ENCODE measurements at places on chromosomes 2 and 18. TPM values are rescaled to one million over a fixed set of nuclear protein-coding genes. Genes with fewer than 3 reads are reported as not detected.

DNA sequence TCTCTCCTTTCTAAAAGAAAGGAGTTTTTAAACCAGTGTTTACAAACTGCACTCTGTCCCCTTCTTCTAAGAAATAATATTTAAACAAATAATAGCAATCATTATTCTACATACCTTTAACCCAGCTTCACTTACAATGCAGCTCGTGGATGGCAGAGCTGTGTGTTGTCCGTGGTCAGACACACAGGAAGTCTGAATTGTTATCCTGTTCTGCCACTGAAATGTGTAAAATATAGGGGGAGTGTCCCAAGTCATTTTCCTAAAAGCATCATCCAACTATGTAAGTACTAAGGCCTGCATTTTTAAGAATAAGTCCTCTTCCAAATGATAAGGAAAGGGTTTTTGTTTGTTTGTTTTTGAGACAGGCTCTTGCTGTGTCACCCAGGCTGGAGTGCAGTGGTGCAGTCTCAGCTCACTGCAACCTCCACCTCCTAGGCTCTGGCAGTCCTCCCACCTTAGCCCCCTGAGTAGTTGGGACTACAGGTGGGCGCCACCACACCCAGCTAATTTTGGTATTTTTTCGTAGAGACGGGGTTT is 2.7 kb upstream of the PPP4R1 start:
- DNase-seq, result no peak

GRCh38 chr2:42922790-42923579 is 130.6 kb upstream of the HAAO start:
- peak; percentile 92 for DNase-seq

DNA sequence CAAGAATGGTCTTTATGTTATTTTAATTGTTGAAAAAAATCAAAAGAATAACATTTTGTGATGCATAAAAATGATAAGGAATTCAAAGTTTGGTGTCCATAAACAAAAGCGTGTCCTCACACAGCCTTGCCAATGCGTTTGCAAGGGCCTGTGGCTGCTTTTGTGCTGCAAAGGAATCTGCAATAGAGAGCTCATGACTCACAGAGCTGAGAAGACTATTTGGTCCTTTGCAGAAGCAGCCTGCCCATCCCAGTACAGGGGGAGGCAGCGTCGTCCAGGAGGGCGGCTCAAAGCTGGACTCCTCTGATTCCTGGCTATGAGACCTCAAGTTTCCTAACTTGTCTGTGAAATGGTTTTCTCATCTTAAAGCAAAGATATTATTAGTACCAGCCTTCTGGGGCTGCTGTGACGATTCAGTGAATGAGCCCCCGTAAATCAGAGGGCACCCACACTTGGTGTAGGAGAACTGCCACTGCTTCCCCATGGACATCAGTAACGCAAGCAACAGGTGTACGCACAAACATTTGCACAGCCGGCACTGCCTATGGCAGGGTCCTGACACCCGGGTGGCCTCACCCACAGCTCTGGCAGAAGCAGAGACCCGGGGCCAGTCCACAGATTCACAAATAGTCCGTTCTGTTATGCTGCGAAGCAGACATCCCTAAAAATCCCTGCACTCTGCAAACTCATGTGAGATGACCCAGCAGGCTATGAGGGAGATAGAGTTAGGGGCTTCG is 70.6 kb upstream of the ASAP2 start:
- DNase-seq, result peak; percentile 57

Gene FIGN
- 30.3 TPM for total RNA-seq

Gene SERPINB3
- not detected for total RNA-seq
